Lung microvascular endothelial cell (primary cell): ENCODE measurements at places on chromosomes 6 and 20.

DNA sequence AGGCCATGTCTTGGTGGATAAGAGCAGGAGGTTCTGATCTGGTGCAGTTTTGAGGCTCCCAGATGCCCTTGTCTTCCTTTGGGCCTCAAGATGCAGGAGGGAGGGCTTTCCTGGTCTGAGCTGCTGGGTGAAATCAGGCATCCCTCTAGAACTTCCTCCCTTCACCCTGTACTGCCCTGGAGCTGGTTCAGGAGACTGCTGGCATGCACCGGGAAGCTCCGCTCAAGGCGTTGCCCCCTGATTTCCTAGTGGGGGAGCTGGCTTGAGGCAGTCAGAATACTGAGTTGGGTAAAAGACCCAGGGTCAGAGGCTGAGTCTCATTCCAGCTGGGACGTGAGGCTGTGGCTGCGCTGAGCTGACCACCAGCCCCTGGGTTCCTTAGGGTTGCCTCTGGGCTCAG is 12.0 kb downstream of the PHACTR3 start:
- DNase-seq: no peak

DNA sequence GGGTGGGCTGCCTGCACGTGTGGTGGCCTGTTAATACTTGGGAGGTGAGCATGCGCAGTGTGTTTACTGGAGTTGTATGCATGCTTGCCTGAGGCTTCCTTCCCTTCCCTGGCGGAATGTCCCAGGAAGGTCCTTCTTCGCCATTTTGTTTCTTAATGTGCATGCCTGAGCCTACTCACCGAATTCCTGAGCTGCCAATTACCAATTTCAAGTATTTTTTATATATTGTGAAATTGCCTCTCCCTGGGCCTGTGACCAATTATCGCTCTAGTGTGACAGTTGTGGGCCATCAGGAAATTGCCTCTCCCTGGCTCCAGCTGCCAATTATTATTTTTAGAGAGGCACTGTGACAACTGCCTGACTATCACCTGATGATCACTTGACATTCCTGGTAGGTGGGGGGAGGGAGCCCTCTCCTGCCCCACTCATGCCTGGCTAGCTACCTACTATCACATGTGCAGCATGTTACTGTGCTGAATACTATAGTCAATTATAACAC is 70.0 kb downstream of the FAM50B start:
- DNase-seq: no peak

DNA sequence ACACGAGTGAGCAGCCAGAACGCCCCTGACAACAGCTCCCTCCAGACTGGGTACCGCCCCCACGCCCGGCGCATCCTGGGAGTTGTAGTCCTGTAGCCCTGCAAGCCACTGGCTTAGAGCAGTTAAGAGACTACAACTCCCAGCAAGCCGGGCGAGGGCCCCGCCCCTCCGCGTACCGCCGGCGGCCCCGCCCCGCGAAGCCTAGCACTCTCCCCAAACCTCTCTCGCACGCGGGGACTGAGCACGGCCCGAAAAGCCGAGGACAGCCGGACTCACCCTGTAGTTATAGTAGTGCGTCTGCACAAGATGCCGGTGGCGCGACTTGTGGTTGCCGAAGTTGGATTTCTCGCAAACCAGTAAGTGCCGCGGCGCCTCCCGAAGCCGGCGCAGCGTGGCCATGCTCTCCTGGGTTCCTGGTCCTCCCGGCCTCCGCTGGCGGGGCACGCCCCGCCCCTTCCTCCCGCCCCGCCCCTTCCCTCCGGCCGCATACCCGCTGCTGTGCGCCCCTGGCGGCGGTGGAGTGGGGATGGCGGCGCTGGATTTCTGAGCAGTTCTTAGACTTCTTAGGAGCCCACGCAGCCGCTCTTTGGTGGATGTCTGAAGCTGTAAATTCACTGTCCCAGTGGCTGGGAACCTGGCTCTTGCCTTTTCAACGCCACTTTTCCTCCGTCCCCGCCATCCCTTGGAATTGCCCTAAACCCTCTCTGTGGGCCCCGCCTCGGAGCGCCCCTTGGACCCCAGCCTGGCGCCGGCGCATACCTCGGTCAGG is at the start of gene RPP40:
TSS of gene RPP40 (minus strand) at position 434 of the 769 bp plus-strand sequence. CDS start at position 399, 35 bp downstream.
- peak; percentile 97 for DNase-seq

DNA sequence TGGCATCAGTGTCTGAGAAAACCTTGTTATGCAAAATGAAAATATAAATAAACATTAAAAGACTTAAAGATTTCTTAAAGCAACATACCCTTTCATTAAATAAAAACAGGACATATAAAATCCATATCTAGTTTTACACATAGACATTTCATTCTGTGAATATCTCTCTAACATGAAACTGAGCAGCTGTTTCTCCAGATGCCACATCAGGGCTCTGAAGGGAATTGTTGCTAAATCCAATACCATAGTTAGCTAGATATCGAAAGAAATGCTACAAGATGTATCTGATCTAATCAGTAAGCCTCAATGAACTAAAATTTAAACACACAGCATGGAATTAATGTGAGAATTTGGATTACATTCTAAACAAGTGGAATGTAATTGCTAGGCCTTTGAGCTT is 74.5 kb downstream of the SAMD5 start:
- no peak for DNase-seq
